ENCODE measurements at places on chromosomes 2 and 18.

GRCh38 chr2:235553696-235554100 is 59.9 kb downstream of the AGAP1 start:
- DNase-seq: no peak

DNA sequence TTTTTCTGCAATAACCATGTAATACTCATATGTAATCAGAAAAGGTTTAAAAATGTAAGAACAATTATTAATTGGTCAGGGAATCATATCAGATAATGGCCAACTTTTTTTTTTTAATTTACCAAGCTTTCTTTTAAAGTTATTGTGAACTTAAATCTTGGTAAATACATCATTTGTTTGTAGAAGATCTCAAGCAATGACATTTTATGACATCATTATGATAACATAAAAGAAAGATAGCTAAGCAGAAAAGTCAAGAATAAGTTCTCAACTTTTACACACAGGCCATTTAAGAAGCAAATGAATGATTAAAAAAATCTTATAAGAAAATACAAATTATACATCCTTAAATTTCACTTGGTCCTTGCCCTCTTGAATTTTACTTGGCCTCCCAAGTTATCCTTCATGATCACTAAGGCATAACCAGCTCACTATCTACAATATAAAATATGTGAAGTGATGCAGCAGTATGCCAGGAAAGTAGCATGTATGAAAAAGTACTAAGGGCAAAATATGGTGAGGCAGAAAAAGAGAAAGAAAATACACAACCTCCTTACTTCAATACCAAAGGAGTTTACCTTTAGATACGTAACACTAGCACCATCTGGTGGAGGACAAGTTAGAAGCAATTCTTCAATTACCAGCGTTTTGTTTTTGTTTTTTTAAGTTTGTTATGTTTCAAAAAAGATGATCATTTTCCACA is 116.6 kb downstream of the SRBD1 start:
- peak; percentile 28 for DNase-seq

- no peak for DNase-seq
These were observed 186.4 kb upstream of the FAM98A start for GRCh38 chr2:33785201-33786106.

GRCh38 chr2:86283411-86284030 is 53.9 kb downstream of the REEP1 start:
- no peak for DNase-seq

DNA sequence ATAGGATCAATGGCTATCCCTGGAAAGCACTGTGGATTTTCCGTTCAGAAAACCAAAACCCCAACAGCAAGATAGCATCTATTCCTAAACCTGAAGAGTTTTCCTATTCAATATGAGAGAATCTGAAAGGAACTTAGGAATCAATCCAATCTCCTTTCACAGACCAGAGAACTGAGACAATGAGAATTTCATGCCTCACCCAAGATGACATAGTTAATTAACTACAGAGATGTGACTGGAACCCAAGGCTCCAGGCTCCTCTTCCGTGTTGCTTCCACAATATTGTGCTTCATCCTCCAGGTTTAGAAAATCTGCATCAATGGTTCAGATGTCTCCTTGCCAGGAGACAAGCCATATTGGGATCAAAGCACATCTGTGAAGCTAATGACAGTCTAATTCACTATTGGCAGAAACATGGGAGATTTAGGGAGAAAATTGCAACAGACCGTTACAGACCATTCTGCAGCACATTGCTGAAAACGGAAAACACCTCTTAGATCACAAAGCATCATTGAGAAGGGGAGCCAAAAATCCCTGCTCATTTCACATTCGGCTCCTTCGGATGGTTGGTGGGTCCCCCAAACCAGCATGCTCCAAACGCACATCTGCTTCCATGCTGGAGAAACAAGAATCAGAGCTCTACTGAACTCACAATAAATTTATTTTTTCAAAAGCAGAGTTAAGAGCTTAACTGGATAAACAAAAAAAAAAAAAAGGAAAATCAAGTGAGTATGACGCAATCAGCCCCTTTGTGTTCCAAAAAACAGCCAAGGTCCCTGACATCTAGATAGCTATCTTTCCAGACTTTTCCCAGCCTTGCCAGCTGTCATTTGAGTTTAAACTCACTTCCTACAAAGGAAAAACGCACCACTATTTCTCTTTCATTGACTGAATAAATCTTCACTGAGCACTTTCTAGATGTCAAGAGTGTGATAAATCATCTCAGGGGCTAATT is 290.3 kb downstream of the C1D start:
- no peak for DNase-seq

- no peak for DNase-seq
These were observed 59.4 kb downstream of the ALPK2 start for GRCh38 chr18:58569490-58569911.
